ENCODE measurements at places on chromosomes 5 and 9.

DNA sequence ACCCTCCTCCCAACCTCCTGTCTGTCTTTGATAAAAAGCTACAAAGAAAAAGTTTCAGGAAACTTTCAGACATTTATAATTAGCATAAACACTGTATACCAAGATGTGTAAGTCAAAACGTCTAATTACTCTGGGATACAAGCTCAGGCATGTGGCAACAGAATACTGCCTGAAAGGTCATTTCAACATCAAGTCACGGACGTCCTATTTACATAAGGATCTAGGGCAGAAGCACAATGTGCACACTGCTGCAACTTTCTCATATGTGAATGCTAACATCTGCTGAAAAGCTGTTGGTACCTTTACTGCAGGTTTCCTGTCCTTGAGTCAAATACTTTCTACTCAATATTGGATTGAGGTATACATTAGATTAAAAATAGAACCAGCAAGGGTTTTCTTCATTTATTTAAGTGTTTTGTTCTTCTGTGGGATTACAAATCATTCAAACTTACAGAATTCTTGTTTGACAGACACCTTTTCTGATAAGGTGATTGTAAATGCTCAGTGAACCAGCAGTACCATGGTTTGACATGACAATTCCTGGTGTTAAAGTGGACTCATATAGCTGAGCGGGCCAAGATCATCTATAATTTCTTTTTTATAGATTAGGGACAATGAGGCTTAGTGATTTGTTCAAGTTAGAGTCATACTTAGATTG, 36.8 kb downstream of the ELL2 start:
- DNase-seq: no peak

- DNase-seq: no peak
Observed at GRCh38 chr5:57324181-57324580, 150.3 kb downstream of the GPBP1 start.

- no peak for DNase-seq
Observed at GRCh38 chr9:122192914-122193525, 33.3 kb downstream of the MORN5 start.

DNA sequence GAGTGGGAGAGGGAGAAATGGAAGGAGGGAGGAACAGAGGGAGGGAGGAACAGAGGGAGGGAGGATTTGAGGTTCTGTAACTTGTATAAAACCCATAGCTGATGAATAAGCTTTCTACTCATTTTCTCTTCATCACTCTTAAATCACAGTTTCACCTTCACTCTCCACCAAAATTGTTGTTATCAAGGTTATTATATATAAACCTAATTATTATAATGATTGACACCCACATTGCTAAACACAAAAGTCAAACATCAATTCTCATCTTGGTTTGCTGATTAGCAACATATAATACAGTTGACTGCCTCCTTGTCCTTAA, 229.0 kb upstream of the PAPPA start:
- no peak for DNase-seq

DNA sequence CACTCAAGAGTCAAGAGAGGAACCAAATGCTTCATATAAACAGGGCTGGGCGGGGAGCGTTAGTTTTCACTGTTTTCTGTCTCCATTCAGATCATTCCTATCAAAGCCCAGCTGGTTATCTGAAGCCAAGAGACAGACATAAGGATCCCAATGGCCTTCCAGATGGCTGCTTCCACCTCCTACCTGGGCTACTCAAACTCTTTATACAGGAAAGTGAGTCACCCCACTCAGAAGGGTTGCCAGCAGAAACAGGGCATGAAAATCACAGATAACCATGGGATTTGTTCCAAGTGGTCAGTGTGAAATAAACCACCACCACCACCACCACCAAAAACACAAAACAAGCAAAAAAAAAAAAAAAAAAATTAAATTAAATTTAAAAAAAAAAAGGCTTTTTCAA, 5.5 kb downstream of the PRSS3 start:
- DNase-seq: no peak

DNA sequence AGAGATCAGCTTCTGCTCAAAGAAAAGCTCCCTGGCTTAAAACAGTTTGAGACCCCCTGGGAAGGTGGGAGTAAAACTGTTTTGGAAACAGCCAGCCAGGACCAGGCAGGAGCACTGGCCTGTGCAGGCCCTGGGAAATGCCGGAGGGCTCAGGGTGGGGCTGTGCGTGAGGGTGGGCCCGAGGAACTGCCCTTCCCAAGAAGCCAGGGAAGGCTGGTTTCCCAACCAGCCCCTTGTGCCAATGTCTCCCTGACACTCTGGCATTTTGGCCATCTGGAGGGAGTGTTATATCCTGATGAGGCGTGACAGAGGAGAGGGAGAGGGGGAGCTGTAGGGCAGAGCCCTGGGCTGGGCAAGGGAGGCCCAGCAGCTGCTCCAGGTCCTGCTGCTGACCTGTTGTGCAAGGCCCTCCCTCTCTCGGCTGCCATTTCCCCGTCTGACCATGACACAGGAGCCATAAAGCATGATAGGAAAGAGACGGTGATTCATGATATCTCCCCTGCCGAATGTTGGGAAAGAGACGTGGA, 16.1 kb downstream of the OLFML2A start:
- no peak for DNase-seq

- DNase-seq: no peak
Observed at GRCh38 chr5:42811591-42812446, at the start of gene SELENOP. TSS of gene SELENOP (minus strand) at chr5:42811892. CDS start at chr5:42808353, 3,539 bp downstream.

DNA sequence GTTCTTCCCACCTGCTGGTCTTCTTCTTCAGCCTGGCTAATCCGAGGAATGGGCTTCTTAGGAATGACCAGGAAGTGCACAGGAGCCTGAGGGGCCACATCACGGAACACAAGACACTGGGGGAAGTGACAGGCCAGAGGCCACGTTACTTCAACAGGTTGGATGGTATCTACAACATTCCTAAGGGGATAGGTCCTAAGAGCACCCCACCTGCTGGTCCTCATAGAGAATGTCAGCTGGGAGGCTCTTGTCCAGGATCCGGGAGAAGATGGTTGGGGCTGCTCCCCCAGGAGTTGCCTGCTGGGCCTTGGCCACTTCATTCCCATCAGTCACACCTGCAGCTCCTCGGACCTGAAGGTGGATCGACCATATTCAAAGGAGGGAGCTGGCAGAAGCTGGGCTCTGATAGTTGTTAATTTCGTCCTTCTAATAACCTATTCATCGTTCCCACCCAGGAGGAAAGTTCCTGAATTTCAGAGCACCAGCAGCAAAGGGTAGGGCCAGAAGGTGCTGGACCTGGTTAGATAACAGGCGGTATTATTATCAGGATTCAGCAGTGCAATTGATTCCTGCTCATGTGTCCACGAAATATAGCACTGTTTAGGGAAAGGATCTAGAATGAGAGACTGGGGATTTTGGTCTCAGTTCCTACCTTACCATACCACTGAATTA, 1.3 kb downstream of the HINT2 start:
- no peak for DNase-seq

GRCh38 chr9:14768405-14769229, 46.1 kb upstream of the CER1 start:
- peak; percentile 26 for DNase-seq
